ENCODE measurements at places on chromosomes 1 and 21. TPM values are rescaled to one million over a fixed set of nuclear protein-coding genes. Genes with fewer than 3 reads are reported as not detected.
A peak's percentile ranks its signal among the peaks of the same experiment; 100 is the strongest.

DNA sequence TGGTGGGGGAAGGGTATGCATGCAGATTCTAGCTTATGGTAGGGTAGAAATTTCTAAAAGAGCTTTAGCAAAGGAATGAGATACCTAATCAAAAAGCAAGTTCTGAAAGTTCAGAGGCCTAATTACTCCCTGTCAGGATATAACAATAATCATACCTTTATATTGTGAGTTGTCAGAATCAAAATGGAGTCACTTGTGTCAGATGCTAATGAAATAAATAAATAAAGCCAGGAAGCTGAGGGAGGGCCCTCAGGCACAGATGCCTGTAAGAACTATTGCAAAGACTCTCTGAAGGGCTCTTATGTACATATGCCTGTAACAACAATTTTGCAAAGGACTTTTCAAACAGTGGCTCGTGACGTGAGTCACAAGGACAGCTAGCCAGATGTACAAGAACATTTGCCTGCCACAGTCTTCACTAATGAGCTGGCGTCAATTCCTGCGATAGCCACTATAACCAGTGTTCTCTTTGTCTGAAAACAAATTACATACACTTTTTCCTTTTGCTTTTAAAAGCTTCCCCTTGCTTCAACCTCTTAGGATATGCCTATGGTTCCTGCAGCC lies 27.4 kb upstream of the DNASE2B start:
- no peak for DNase-seq

DNA sequence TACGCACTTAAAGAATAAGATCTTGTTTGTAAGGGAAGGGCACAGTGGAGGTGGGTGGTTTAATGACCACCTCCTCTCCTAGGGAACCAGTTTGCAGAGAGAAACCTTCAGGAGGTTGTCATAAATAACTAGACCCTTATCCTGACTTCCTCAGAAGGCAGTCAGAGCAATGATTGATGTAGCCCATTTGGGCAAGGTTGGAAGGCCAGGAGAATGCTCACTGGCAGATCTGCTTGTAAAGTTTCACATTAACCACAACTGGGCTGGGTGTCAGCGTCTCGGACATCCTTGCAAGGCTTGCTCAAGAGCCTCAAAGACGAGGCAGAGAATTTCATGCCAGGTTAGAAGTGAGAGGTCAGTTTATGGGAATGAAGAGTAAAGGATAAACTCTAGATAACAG lies 87.6 kb upstream of the TRABD2B start:
- no peak for DNase-seq

DNA sequence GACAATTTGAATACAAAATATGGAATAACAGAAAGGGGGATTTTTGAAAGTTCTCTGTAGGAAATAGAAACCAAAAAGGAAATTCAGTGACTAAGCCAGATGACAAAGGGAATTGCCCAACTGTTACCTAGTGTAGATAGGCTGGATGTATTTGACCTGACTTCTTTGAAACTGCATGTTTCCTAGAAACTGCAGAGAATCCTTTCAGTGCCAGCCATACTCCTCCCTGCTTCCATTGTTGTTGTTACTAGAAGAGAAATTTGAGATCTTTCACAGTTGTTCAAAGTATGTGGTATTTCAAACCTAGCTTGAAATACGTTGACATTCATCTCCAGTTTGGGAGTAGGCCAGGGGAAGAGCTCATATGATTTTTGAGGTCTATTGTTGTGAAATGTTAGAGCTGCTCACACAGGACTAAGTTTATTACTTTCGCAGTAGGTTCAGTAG lies 1.8 kb upstream of the GBP5 start:
- no peak for DNase-seq

DNA sequence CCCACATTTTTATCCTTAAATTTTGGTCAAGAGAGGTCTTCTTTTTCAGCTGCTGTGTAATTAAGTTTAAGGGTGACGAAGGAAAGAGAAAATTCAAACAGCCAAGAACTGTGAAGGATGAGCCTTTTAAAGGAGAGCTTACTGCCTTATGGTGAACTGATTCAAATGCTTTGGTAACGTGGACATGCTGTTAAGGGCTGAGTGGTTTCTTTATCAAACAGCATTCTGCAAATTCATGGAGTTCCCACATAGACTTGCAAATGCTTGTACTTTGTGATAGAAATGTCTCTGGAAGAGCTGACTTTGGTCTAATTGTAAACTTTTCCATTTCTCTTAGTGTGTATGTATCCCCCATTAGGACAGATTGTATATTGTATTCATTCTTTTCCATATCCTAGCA lies 93.8 kb downstream of the CHD1L start:
- no peak for DNase-seq

GRCh38 chr1:194466706-194467105 lies 1280.3 kb upstream of the B3GALT2 start:
- no peak for DNase-seq

DNA sequence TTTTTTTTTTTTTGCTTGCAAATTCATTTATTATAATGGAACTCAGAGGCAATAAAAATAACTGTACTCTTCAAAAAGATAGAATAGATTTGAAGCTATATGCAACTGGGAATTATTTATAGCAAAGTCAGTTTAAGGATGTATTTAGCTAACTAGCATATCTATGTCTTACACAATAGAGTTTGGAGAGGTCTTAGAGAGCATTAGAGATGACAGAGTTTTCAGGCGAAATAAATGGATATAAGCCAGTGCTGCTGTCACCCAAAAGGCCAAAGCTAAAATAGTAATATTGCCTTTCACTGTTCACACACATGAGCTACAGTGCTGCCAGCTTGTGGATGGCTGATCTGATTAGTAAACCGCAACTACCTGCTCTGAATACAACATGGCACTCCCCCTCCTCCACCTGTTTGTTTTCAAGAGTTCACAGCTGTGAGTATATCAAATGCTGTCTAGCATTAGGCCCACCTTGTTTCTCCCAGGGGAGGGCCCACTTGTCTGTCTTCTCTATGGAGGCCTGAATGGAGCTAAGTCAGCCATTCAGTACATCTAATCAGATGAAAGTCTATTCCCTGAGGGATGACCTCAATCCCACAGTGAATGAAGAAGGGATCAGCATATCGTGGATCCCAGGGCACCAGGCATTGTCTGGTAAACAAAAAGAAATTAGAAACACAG lies 25.2 kb upstream of the SSX2IP start:
- DNase-seq: no peak

GRCh38 chr1:28822799-28823198 lies 10.8 kb downstream of the OPRD1 start:
- DNase-seq: no peak

DNA sequence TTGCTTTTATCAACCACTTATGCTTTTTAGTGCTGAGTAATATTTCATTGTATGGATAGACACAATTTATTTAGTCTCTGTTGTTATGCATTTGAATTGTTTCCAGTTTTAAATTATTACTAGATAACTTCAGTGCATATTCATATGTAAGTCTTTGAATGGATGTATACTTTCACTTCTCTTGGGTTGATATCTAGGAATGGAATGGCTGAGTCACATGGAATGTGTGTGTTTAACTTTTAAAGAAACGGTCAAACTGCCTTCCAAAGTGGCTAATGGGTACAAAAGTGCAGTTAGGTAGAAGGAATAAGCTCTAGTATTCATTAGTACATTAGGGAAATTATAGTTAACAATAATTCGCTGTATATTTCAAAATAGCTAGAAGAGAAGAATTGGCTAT lies 82.4 kb downstream of the NPHS2 start:
- DNase-seq: no peak

- no peak for DNase-seq
Measured at GRCh38 chr1:152912900-152913299, 4.6 kb downstream of the IVL start.

DNA sequence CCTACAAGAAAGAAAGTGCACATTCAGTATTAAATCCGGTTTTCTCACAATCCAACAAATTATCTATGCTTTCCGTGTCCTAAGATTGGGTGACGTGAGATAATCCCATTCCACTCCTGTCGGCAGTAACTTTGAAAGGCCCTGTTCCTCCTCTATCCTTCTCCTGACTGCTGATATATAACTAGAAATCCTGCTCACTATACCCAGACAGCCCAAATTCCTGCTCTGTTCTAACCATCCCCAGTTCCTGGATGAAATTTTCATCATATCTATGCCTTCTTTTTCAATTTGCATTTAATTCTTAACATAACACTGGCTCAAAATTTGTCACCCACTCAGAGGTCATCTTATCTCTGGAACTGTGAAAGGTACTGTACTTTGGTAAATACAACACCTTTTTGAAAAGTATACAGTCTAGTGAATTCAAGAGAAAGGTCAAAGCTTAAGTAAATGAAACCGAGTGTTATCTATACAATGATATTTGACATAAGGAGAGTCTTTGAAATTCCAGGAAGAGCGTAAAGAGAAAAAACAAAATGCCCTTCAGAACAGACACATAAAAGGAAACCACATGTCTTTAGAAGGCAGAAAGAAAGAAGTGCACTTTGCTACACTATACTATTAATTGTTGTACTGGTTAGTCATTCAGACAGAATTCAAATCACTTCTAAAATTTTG lies 200.5 kb upstream of the NEGR1 start:
- peak; percentile 21 for DNase-seq

- peak; percentile 57 for DNase-seq
Measured at GRCh38 chr1:173210283-173210682, 3.2 kb upstream of the TNFSF4 start.

GRCh38 chr1:91402023-91402422 lies 2.6 kb downstream of the HFM1 start:
- DNase-seq: peak; percentile 5

Gene LDLRAD1
- not detected for polyA plus RNA-seq

Gene TP73
- 0.15 TPM for polyA plus RNA-seq

Gene B3GALT5
- polyA plus RNA-seq: 19.5 TPM

Gene LZIC
- polyA plus RNA-seq: 26.7 TPM

Gene SLC35F3
- polyA plus RNA-seq: 0.46 TPM

Gene BEND5
- 2.7 TPM for polyA plus RNA-seq
